ENCODE measurements at places on chromosomes 16 and 17.

GRCh38 chr17:81821603-81822311, 11.3 kb downstream of the MCRIP1 start:
- DNase-seq: peak; percentile 40

DNA sequence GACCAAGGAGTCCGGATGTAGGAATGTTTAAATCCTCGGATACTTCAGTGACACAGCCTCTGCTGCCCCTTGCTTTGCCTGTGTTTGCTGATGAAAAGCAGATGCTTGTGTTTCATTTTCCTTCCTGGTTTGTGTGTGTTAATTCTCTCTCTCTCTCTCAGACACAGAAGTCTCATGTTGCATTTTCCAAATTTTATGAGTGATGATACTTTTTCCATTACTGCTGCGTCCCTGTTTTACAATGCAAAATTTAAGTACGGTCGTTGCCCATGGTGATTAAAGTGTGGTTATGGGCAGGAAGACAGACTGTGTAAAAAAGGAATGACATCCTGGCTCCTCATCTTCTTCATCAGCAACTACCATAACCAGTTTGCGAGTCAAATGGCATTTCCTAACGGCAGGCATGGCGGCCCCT, 5.7 kb downstream of the RMI2 start:
- DNase-seq: no peak

GRCh38 chr17:75457047-75457654, 716 bp downstream of the TMEM94 start:
- DNase-seq: no peak

DNA sequence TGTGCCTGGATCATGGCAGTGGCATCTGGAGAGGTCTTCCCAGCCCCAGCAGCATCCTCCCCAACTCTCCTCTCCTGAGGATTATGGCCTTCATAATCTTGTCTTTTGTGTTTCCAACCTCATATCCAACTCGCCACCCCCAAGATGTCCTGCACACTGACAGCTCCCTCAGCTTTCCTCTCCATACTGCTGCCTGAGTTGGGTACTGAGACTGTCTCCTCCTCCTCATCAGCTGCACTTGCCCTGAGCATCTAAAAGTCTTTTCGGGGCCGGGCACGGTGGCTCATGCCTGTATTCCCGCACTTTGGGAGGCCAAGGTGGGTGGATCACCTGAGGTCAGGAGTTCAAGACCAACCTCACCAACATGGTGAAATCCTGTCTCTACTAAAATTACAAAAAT, 2.0 kb downstream of the CD300LB start:
- no peak for DNase-seq

- DNase-seq: no peak
Measured at GRCh38 chr16:4499196-4499555, 23.0 kb downstream of the HMOX2 start.

DNA sequence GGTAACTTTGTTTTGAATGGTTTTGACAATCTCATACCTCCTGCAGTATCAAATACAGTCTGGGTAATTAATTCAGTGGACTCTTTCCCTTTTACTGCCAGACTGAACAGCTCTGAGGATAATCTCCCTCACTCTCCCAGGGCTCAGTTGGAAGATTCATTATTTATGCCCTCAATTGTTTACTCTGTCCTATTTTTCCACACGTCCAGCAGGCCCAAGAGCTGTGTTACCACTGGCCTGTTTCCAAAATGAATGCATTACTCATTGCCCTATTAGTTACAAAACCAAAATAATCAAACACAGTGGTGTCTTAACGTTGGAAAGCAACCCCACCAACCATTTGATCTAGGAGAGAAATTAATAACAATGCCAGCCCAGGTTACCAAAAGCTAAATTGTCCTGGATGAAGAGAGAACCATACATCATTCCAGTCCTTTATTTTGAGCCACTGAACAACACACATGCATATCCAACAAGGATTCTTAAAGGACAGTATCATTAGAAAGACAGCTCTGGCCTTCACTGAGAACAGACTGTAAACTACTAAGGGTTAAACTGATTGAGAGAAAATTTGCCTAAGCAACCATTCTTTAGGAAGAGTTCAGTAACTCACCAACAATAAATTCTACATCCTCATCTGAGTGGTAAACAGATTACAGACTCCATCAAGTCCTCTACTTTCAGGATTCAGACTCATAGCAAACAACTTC, 34.5 kb downstream of the FAM222B start:
- DNase-seq: no peak

GRCh38 chr16:12356632-12357340, 380.3 kb downstream of the SNX29 start:
- no peak for DNase-seq

- no peak for DNase-seq
Measured at GRCh38 chr17:30300818-30301217, 9.1 kb upstream of the BLMH start.

DNA sequence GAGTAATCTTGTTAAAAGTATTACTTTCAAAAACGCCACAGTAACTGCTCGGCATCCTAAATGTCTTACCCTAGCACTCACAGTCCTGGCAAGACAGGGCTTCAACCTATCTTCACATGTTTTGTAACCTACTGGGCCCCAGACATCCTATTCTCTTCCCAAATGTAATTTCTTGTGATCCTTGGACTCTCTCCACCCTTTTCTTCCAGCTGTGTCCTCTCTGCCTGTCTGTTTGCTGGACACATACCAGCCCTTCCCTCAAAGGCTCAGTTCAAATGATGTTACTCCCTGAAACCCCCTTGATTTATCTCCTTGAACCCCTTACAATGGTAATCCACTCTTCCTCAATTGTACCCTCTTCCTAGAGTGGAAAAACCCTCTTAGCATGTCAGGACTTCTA, 60.1 kb upstream of the CNEP1R1 start:
- no peak for DNase-seq

GRCh38 chr17:57574040-57574513, 171.0 kb downstream of the CCDC182 start:
- no peak for DNase-seq

GRCh38 chr16:50812876-50813466, 71.1 kb downstream of the CYLD start:
- no peak for DNase-seq

GRCh38 chr17:66791347-66791746, 43.6 kb upstream of the CACNG5 start:
- DNase-seq: no peak

DNA sequence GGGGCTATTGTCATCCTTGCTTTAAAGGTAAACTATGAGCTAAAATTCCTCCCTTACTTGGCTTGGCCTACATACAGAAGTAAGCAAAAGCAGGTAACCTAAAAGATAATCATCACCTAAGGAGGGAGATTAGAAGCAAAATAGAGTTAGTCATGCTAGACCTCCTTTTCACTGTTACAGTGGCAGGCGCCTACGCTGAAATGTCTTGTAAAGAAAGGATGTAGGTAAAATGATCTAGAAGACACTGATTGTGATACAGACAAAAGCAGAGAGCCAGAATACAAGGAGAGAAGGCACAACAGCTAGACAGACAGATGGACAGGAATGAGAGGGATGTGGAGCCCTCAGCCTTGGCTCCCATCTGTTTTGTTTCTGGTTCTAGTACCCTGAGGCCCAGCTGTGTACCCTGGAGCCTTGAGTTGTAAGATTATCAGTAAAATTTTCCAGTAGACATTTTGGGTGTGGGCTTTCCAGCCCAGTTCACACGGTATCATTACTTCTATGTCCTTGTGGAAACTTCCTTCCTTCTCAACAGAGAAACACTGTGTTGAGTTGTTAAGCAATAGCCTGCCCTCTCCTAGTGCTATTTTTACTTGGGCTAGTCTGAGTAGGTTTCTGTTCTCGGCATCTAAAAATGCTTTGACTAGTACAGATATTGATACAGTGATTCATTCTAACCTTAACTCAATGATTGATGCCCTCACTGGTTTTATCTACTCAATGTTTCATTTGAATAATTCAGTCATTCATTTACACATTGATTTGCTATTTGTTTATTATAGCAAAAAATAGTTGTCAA, 7.7 kb upstream of the C16orf78 start:
- no peak for DNase-seq

- no peak for DNase-seq
Measured at GRCh38 chr16:87487361-87487924, 5.4 kb downstream of the ZCCHC14 start.

GRCh38 chr16:65012357-65012756, 109.5 kb downstream of the CDH11 start:
- DNase-seq: no peak

- DNase-seq: no peak
Measured at GRCh38 chr17:72697602-72698146, 394.8 kb downstream of the SLC39A11 start.

DNA sequence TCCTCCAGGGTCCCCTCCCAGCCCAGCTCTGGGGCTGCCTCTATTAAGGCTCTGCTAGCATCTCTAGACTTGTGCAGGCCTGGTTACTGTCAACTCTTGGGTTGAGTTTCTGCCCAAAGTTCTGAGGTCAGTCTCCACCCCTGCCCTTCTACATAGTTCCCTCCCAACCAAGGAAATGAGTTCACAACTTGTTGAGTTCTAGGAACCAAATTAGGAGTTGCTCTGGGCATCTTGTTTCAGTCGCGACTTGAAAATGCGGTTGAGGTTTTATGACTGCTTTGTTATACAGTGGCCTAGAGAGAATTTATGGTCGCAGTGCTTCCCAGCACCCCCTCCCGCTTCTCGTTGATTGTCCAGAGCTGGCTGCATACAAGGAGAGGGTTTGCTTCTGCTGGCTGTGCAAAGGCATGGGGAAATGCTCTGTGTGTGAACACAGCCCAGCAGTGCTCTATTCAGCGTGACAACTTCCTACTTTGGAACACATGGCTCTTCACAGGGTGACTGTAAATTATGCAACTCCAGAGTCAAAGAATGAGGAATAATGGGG, 20.2 kb downstream of the GNAO1 start:
- no peak for DNase-seq

- DNase-seq: no peak
Measured at GRCh38 chr16:13113741-13114140, 212.3 kb downstream of the SHISA9 start.

GRCh38 chr17:40417258-40417608, 463 bp downstream of the TOP2A start:
- DNase-seq: no peak

DNA sequence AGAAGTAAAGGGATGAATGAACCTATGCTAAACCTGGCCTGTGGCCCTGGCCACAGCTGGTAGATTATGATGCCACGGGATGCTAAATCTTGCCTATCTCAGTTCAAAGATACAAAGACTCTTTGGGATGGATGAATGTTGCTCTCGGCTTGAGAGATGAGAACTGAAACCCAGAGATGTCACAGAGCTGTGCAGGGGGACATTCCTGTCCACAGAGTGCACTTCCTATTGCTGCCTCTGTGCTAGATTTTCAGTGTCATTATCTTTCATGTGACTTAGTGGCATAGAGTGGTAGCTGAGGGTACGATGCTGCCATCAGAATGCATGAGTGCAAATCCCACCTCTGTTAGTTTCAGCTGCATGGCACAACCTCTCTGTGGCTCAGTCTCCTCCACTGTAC, 2.3 kb upstream of the MT1M start:
- no peak for DNase-seq

DNA sequence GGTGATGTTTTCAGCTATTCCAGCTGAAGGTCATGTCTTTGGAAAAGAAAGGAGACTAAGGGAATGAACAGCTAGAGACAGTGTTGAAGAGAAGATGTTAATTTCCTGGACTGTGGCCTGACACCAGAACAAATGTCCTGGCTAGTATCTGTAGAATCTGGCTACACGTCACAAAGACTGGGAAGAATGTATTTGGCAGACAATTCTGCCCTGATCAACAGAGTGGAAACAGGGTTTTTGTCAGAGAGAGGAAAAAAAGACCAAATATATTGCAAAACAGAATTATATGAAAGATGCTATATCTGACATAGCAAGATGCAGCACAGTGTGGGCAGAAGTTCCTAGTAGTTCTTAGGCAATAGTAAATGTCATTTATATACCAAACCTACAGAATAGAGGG, 17.0 kb upstream of the ANKFN1 start:
- no peak for DNase-seq

DNA sequence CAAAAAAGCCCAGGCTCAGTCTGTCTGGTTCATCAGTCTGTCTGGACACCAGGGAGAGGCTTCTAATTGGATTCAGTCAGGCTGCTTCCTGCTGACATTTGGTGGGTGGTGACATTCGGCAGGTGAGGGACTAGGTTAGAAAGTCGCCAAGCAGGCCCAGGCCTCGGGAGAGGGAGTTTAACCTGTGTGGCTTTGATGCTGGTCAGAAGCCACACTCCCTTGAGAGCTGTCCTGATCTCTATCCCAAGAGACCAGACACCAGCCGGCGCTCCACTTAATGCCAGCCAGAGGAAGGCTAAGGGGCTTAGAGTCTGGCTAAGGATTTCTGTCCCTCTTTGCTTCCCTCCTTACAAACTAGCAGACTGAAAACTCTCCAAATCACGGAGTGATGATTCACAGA, 135.0 kb downstream of the GSG1L start:
- DNase-seq: no peak

GRCh38 chr17:64773386-64773835, 111.3 kb upstream of the SMURF2 start:
- DNase-seq: no peak

GRCh38 chr17:67400193-67400592, 23.1 kb downstream of the PITPNC1 start:
- no peak for DNase-seq

DNA sequence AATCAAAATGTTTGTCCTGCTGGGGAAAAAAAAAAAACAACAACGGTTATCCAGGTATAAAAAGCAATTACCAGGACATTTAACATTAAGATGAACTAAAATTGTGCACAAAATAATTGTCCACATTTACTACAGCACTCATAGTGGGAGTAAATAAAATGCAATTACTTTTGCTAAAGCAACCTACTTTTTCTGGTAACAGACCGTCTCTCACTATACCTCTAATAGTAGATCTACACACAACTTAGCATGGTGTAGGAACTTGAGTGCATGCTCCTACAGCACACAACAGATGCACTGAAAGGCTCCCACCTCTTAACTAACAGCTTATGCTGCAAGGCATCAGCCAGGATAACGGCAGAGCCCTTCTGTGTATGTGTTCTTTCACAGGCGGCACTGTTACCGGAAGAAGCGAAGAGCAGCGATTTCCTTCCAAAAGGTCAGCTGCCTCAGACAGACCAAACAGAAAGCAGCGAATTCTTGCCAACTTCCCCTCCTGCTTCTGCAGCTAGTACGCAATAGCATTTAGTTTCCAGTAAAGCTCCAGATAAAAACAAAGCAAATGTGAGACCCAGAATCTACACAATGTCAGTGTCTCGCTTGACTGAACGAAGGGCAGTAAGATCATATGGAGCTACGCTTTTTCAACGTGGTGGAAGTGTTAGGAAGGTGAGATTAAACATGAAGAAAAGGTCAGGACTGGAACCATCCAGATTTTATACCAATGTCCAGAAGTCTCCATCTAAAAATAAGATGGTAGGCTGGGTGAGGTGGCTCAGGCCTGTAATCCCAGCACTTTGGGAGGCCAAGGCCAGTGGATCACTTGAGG, 27.6 kb downstream of the STAT5B start:
- peak; percentile 71 for DNase-seq

GRCh38 chr17:18143044-18143936, 34.7 kb downstream of the MYO15A start:
- DNase-seq: no peak

GRCh38 chr17:9818760-9819159, 3.1 kb downstream of the GSG1L2 start:
- DNase-seq: no peak

- no peak for DNase-seq
Measured at GRCh38 chr17:34847938-34848337, 113.3 kb downstream of the CCT6B start.

GRCh38 chr16:9099131-9099625, 7.7 kb downstream of the HAPSTR1 start:
- no peak for DNase-seq

GRCh38 chr16:781346-782010, 6.7 kb downstream of the RPUSD1 start:
- DNase-seq: no peak
